Activated CD8-positive, alpha-beta memory T cell treated with anti-CD3 and anti-CD28 coated beads for 36 hours (primary cell): ENCODE measurements at places on chromosomes 7 and 10. TPM values are rescaled to one million over a fixed set of nuclear protein-coding genes. Genes with fewer than 3 reads are reported as not detected.

Gene SEM1
- 49.2 TPM for total RNA-seq

Gene GTF2IRD1
- total RNA-seq = 1.2 TPM

Gene ORC5
- total RNA-seq = 31.7 TPM

Gene POMZP3
- 15.8 TPM for total RNA-seq

Gene GLRX3
- total RNA-seq = 164 TPM

Gene HOXA11
- total RNA-seq = not detected

Gene HOXA9
- total RNA-seq = not detected

Gene LRIT1
- not detected for total RNA-seq

Gene ADAM22
- 4.8 TPM for total RNA-seq

Gene EGR2
- total RNA-seq = 91.3 TPM

Gene DGKI
- 1.3 TPM for total RNA-seq

Gene TMED4
- total RNA-seq = 78.8 TPM

Gene SHTN1
- not detected for total RNA-seq

Gene CALHM1
- not detected for total RNA-seq

Gene NPC1L1
- total RNA-seq = not detected
